ENCODE measurements at places on chromosomes 2 and 18.

- no peak for DNase-seq
Measured at GRCh38 chr18:52403291-52404021, 63.5 kb downstream of the DCC start.

DNA sequence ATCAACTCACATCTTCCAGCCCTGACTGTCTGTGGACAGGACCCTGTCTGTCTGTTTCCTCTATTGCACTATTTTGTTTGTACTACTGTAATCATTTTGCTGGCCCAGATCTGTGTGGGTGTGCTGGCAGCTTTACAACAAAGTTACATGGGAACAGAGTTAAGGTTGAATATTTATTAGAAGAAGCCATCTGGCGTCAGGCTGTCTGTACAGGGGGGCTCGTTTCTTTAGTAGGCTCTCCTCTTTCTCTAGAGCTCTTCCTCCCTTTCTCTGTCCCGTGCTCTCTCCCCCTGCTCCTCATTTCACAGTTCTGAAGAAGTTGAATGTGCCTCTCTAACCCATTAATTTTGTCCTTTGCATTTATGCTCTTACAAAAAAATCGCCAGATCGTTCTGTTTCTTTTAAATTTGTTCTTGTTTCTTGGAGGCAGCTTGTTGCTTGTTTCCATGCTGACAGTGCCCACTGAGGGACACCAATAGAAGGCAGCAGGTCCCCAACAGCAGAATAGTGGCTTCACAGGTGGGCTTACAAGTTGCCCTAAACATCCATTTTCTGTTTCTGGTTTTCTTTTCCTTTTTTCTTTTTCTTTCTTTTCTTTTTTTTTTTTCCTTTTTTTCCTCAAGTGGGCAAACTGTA lies 315.2 kb upstream of the ZEB2 start:
- DNase-seq, result no peak

DNA sequence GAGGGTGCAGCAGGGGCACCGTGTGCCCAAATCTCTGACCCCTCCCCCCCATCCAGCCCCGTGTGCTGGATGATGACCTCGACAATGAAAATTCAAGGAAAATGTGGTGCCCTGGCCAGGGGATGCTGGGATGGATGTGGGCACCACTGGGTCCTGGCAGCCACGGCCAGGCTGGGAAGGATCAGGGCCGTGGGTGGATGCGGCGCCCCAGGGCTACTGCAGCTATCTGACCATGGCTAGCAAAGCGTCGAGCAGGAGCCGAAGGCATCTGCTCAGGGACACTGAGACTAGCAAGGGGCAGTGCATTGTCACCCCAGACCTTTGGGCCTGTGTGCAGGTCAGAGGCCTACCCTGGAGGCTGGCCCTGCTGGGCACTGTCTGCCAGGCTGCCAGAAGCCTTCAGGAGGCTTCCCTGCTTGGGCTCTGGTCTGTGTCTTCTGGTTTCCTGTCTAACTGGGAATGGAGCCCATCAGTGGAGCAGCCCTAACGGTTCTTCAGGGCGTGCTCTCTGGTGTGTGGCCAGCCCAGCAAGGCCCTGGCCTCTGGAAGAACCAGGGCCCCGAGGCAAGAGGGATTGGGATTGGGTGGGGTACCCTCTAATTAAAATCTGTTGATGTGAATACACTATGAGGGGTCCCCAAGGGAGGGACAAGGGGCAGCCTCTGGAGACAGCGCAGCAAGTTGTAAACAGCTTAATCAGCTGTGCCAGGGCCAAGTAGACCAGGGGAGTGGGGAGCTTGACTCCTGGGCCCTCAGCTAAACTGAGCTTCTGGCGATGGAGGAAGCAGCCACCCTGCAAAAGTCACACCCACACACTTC lies 98.0 kb downstream of the STPG4 start:
- DNase-seq, result no peak

- DNase-seq, result peak; percentile 25
Measured at GRCh38 chr2:103161456-103162289, 399.8 kb downstream of the TMEM182 start.

- no peak for DNase-seq
Measured at GRCh38 chr2:24930768-24931167, 10.7 kb upstream of the ADCY3 start.

DNA sequence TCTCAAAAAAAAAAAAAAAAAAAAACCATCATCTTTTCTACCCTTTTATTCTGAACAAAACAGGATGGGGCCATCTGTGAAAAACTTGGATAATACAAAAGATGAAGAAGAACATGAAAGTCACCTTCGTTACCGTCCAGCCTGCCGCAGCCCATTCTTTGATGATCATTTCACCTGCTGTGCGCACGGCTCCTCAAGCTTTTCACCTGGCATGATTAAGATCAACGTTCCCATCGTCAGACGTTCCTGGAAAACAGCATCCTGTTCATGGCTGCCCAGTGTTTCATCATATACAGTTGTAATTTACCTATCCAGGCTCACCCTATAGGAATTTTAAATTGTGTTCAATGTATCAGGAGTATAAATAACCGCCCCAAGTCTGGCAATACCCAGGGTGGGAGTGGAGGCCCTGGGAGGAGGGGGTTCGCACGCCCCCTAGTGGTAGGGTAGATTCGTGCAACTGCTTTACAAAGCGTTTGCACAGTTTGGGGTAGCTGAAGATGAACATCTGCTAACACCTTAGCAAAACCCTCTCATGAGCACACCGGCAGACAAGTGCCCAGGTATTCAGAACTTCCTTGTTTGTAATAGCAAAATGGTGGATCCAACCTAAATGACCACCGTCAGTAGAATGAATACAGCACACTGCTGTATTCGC lies 49.0 kb upstream of the GLI2 start:
- no peak for DNase-seq

DNA sequence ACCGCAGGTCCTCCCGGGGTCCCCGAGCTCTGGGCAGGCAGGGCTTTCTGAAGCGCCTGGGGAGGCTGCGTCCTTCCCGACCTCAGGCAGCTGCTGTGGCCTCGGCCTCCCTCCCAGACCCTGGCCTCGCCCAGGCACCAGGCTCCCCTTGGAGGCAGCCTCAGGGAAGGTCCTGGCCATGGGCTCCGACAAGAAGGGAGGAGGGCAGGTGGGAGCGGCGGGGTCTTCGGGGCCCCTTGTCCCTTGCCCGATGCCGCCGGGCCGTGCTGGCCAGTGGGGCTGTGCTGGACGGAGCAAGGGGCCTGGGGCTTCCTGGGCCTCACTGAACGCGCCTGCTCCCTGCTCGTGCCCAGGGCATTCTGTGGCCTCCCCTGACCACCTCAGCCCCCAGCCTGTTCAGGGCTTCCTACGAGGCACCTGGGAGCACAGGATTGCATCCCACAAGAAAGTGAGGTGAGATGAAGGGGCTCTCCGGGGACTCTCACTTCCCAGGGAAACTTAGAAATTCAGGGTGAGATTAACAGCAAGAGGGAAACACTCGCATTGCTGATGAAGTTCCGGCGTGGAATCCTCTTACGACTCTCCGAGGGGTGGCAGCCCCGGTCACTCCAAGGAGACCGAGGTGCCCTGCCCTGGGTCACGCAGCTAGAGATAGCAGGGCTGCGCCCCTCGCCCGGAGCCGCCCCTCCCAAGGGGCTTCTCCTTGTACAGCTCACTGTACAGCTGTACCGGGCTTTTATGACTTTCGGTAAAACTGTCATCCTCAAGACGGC lies 778 bp downstream of the MFSD2B start:
- no peak for DNase-seq

DNA sequence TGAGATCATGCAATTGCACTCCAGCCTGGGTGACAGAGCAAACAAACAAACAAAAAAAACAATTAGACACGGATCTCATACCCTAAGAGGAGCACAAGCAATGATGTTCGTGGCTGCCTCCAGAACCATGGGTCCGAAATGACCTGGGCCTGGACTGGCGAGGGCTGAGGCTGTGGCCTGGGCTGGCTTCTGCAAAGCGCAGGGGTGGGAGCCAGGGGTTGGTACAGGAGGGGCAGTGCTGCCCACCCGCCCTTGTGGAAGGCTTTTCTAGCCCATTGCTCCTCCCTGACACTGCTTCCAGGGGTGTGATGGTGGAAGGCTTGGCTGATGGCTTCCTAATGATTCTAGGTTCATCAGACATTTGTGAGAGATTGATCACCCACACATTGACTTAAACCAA lies 167.8 kb downstream of the FHOD3 start:
- DNase-seq, result no peak

- no peak for DNase-seq
Measured at GRCh38 chr2:235555371-235555770, 61.5 kb downstream of the AGAP1 start.

Measured in HTR-8/SVneo (cell line).